ENCODE measurements at places on chromosomes 16 and 17.

- DNase-seq = no peak
Observed at GRCh38 chr17:45705123-45706009, 78.8 kb upstream of the CRHR1 start.

DNA sequence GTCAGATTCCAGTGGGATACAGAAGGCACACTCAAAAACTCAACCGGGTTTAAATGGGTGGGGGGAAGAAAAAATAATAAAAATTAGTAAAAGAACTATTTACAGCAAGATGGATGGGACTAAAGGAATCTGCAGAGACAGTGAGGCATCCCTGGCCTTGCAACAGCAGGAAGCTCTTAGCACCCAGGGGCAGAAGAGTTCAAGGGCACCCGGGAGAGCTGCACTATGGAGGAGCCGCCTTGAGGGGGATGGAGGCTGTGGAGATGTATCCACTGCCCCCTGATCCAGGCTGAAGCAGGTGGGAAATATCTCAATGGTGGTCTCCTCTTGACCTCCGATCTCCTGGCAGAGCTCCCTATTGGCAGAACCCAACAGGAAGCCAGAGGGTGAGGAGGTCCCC lies 69.4 kb upstream of the NFAT5 start:
- DNase-seq = no peak

GRCh38 chr16:69112285-69113129 lies 7.1 kb downstream of the HAS3 start:
- DNase-seq = peak; percentile 57

GRCh38 chr17:15271741-15272140 lies 6.6 kb upstream of the PMP22 start:
- no peak for DNase-seq

DNA sequence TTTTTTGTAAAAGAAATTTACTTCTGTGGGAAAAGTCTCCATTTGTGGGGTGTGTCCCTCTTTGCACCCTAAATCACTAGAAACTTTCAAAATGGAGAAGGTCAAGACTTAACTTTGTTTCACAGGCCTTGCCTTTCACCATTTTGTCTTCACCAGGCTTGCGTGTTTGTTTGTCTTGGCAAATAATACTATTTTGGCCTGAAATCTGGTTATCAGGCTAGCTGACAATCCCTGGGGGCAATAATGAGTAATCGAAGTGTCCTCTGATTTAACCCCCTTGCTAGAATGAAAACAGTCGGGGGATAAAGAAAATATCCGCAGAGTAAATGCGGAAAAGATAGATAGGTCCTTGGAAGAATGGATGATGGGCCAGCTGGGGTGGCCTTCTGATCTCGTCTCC lies 34.5 kb downstream of the SLC39A11 start:
- DNase-seq = no peak

DNA sequence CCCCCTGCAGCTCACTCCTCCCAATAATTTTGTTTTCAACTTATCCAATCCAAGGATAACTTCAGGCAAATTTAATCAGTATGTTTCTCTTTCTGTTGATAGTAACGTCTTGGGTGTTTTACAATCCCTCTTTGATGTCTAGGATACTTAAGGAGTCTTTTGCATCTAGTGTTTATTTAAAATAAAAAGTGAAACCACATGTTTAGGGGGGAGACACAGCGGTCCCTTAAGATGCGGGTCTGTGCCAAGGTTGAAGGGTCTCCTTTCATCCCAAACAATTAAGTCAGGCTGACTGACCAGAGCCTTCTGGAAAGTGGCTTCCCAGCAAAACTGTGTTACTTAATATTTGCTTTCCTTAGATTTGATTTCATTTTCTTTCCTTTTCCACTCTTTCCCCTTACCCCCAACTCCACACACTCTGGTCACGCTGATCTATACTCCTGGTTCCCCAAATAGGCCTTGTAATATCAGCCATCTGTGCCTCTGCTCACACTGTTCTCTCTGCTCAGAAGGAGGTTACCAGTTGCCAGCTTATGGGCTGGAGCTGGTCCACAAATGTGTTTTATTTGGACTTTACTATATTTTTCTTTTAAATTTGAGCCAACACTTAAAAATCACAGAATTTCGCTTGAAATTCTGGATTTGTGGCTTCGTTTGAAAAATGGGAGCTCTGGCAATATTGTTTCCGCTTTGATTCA lies 11.2 kb downstream of the ANKS4B start:
- no peak for DNase-seq

GRCh38 chr16:81861915-81862314 lies 82.8 kb downstream of the PLCG2 start:
- no peak for DNase-seq

DNA sequence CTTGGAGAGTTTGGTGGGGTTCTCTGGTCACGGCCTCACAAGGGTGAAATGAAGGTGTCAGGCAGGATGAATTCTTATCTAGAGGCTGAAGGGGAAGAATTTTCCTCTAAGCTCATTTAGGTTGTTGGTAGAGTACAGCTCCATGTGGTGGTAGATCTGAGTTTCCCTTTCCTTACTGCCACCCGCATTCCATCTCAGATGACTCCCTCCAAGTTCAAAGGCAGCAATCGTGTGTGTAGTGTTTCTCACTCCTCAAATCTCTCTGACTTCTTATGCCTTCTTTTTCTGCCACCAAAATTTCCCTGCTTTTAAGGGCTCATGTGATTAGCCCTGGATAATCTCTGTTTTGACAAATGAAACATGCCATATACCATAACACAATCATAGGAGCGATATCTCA lies 135.5 kb upstream of the MYOCD start:
- DNase-seq = no peak

DNA sequence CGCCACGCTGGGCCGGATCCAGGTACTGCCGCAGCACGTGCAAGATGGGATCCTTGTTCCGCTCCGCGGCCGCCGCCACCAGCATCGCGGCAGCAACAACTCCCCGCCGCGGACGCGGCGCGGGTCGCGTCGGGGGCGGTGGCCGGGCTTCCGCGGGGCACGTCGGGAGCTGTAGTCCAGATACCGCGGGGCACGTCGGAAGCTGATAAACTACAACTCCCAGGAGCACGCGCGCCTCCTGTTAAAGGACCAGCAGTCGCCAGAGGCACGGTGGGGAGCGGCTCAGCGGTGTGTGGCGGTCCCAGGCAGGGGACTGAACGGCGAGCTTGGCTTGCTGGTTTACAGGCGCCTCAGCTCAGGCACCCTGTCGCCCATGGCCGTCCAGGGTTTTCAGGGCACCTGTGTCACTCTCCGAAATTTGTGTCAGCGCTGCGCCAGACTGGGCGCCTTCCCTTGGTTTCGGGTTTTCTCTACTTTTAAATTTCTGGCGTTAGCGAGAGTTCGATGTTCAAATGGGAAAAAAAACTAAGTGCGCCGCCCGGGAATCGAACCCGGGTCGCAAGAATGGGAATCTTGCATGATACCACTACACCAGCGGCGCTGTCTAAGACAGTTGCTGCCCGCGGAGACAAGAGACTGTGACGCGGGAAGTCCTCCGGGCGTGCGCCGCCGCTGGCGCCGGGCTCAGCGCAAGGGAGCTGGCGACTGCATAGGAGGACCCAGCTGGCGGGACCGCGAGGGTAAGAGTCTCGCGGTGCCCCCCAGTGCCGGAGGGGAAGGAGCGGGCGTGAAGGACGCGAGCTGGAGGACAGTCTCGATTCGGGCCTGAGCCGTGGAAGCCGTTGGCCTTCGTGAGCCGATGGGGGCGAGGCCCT lies at the start of gene METTL26:
Gene METTL26, minus strand, starts transcription at position 100 of the 875 bp plus-strand sequence. Its CDS starts 15 bp downstream, at position 85.
- peak; percentile 92 for DNase-seq

DNA sequence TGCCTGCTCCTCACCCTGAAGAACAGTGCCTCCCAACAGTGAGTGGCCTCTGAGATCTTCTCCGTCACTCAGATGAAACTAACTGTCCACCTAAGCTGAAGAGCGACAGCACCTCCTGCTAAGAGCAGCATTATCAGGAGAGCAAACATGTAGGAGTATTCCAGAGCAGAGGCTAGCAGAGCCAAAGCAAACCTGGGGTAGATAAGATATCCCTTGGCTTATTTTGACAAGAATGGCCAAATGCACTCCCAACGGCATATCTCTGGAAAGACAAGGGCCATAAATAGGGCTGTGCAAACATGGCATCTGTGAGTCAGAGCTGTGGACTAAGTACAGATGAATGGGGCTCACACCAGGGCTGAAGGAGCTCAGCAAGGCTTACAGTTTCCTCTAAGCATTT lies 96.3 kb downstream of the NDEL1 start:
- DNase-seq = no peak

DNA sequence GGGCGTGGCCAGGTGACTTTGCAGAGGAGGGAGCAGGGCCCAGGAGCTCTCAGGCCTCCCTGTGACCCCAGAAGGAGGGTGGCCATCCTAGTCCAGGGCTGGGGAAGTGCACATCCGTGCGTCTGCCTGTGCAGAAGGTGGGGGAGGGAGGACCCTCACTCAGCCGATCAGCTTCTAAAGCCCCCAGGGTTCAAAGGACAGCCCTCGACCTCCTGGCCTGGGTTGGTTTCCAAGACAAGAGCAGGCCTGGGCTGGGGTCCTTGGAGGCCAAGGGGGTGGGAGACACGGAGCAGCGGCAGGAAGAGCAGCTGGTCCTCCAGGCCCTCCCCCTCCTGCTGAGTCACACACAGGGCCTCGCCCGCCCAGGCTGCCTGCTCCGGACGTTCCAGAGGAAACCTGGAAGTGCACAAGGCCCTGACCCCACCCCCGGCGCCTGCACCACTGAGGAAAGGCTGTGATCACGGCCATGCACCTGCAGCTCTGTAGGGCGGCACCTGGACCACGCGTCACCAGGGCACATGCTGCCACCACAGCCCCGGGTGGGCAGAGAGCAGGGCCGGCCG lies 67.1 kb upstream of the ZNF469 start:
- no peak for DNase-seq

GRCh38 chr17:27477050-27477888 lies 21.0 kb downstream of the KSR1 start:
- DNase-seq = no peak

- no peak for DNase-seq
Observed at GRCh38 chr17:54785643-54786268, 114.9 kb upstream of the TOM1L1 start.

DNA sequence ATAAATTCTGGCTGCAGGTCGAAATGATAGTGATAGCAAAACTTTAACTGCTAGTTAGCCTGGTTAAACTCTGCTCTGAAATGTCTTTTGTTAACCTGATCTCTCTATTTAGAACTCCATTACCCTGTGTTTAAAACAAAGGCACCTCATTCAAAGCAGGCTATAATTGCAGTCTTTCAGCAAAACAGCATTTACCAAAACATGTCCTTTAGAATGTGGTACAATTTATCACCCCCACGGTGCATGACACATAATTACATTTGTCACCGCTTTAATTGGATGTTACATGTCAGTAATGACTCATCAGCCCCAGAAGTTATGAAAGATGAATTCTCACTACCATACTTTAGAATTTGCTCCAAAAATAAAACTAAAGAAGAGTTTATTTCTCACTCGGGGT lies 295.4 kb downstream of the TOX3 start:
- no peak for DNase-seq

DNA sequence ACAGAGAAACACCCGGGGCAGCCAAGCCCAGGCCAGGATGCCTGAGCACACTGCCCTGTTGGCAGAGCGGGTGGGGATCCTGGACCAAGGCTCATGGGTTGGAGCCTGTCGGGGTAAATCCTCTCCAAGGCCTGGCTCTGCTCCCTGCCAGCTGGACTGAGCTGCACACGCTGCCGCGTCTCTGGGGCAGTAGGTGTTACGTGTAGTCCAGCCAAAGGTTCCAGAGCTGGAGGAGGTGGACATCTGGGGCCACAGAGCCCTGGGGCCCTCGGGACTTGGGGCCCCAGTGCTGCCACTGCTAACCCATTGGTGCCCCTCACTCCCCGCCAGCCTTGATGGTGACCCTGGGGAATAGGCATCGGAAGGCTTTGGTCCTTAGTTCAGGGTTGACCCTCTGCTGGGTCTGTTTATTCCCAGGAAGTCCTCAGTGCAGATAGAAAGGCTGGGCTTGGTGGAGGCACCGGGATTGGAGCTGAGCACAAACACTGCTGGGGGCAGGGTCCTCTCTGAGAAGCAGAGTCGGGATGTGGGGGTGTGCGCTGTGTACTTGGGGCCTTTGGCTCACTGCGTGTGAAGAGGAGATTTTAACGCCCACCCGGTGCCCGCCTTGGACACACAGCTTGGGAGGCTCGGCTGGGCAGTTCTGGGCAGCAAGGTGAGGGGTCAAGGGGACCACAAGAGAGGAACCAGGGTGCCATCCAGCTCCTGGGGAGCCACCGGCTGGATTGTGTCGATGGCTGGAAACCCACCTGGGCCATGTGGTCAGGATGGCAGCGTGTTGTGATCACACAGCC lies 16.3 kb upstream of the CBX4 start:
- DNase-seq = no peak

DNA sequence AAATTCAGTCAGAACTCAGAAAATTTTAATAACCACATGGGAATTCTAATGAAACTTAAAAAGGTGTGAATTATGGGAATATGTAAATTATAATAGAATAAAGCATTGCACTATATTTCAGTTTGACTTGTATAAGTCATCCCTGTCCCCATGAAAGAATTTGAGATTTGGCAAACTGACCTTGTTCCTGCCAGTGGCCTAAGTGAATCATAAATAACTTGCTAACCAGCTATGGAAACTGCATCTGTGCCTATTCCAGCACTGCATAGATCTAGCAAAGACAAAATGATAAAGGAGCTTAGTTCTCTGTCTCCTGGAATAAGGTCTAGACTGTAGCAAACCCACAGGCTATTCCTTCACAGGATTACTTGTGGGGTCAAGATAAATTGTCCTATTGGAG lies 106.8 kb upstream of the NOG start:
- DNase-seq = no peak

- DNase-seq = no peak
Observed at GRCh38 chr16:7791028-7791590, 458.5 kb downstream of the RBFOX1 start.

- DNase-seq = no peak
Observed at GRCh38 chr16:59249011-59249410, 514.9 kb upstream of the GOT2 start.

GRCh38 chr17:74749279-74750038 lies 1.0 kb downstream of the NHERF1 start:
- no peak for DNase-seq

DNA sequence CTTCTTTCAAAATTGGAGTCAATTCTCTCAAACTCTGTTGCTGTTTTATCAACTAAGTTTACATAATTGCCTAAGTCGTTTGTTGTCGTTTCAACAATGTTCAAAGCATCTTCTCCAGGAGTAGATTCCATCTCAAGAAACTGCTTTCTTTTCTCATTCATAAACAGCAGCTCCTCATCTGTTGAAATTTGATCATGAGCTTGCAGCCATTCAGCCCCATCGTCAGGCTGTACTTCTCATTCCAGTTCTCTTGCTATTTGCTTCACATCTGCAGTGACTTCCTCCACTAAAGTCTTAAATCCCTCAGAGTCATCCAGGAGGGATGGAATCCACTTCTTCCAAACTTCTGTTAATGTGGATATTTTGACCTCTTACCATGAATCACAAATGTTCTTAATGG lies 230.6 kb downstream of the IRF8 start:
- no peak for DNase-seq

Measured in hematopoietic multipotent progenitor cell treated with erythropoietin and hydrocortisone succinate and interleukin-3 and kit ligand, for 15 days (in vitro differentiated cells).